DND-41 (cell line): ENCODE measurements at places on chromosomes 2 and 18.

DNA sequence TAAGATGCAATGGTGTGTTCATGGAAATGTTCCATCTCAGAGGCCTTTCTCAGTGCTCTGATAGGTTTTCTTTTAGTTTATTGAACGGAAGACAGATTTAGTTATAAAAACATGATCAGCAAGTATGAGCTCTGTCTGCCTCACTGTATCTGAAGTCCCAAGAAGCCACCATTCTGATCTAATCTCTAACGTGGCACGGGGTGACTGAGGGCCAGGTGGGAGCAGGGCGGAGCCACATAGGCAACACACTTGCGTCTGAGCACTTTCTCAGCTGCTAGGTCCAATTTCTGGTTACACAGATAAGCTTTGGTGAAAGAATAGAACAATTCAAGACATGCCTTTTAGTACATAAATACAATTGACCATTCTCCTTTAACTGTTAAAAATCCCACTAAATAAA, 60.4 kb downstream of the SNTG2 start:
- DNase-seq, result no peak

DNA sequence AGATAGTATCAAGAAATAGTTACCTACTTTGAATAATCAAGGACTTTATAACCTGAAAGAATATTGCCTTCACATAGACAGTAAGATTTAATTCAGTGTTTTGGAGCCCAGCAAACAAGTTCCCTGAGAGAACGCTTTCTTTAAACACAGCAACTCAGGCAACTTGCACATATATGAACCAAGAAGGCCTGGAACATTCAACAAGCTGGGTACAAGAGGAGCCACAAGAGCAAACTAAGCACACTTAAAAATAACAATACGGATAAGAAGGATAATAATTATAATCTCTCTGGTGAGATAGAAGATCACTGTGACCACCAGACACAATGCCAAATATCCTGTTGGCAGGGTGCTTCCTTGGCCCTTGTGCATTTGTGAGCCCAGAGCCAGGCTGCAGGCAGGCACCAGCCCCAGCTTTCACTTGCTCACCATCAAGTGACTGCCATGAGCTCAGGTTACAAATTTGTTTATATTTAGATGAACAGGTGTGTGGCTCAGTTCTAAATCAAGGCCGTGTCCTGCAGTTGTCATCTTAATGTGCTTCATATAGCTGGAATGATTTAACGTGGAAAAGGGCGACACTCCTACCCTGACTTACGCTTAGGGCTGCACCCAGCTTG, 446.6 kb downstream of the IRS1 start:
- no peak for DNase-seq

- DNase-seq, result no peak
Measured at GRCh38 chr18:48355276-48356115, 53.7 kb downstream of the ZBTB7C start.

- no peak for DNase-seq
Measured at GRCh38 chr18:22108674-22109073, 60.7 kb upstream of the GATA6 start.

DNA sequence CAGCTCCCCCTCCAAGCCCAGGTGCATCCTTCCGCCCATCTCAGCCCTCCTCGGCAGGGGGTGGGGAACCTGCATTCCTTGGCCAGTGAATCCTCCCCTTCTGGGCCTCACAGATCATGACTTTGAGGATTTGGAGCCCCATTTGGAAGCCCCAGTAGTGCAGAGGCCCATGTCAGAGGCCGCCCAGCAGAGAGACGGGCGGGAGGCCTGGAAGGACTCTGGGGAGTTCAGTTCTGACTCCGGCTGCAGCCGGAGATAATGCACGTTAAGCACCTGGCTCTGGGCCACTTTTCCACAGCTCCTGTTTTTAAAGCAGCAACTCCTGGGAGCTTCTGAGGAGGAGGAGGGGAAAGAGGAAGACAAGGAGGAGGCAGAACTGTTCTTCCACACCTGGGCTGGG, 14.9 kb downstream of the ATOH8 start:
- DNase-seq, result no peak

DNA sequence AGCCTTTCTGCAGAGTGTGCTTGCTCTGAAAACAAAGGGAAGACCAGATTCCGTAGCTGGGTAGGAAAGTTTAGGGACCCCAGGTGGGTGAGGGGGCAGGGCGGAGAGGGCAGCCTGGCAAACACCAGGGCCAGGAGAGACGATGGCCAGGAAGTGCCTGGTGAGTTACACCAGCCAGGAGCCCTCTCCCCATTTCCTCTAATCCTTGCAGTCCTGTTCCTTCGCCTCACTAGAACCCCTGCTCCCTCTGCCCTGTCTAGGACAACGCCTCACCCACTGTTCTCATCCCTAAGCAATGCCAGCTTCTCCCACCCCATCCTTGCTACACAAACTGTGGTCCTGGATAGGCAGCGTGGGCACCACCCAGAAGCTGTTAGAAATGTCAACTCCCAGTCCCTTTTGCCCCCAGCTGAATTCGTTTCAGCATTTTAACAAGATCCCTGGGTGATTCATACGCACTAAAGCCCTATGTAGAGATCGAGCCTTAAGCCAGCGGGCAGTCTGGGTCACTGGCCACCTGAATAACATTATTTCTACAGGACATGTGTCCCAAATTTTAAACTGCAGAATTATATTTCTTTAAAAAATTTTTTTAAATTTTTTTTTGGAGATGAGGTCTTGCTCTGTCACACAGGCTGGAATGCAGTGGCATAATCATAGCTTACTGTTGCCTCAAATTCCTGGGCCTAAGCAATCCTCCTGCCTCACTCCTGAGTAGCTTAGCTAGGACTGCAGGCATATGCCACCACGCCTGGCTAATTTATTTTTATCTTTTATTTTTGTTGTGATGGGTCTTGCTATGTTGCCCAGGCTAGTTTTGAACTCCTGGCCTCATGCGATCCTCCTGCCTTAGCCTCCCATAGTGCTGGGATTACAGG, 10.9 kb downstream of the WIPF1 start:
- DNase-seq, result no peak

DNA sequence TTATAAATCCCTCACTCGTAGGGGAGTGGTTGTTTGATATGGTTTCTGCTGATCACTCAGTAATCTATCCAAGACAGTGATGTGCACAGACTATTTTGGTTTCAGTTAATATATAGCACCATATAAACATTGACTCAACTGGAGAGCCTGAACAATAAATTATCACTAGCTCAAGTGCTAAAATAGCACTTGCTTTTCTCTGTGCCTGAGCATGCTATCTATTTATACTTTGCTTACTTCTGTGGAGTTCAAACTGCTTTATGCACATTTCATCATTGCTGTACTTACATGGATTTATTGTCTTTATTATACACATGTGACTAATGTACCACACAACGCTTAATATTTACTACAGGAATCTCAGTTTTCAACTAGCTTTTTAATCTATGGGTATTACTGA, 133.6 kb downstream of the BCL2 start:
- DNase-seq, result no peak

DNA sequence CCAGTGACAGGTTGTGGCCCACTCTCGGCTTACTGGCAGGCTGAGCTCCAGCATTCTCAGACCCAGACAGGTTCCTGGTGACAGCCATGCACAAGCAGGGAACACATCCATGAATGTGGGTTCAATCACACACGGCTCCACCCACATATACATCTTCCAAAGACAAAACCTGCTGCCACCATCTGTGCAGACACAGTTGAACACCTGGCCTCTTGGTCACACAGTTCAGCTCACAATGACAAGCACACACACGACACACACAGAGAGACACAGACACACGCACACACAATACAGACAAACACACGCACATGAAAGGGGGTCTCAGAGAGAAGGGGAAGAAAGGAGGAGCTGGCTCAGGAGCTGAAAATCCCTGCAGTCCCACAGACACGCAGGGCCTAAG, 32.1 kb upstream of the PTMA start:
- no peak for DNase-seq

DNA sequence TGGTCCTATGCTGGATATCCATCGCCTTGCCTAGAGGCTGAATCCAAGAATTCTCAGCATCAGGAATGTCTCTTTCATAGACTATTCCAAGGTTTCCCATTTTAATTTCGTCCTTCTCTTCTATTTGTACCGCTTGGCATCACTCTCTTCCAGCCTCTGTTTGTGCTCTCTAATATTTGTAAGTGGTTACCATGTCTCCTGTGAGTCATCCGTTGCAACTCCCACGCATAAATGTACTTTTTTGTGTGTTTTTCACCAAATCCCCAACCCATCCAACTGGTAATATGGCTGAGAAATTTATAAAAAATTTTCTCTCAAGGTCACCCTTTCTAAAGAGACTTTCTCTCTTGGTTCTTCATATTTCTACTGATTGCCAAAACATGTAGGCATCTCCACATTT, 21.8 kb downstream of the COLEC12 start:
- DNase-seq, result no peak
